T47D (cell line): ENCODE measurements at places on chromosomes 5 and 9.

GRCh38 chr9:7121055-7121454 lies 363.3 kb downstream of the KDM4C start:
- DNase-seq = no peak

GRCh38 chr9:99666571-99666970 lies 155.1 kb upstream of the NR4A3 start:
- DNase-seq = no peak

GRCh38 chr9:126860757-126861466 lies 473 bp downstream of the ZBTB34 start:
- DNase-seq = no peak

DNA sequence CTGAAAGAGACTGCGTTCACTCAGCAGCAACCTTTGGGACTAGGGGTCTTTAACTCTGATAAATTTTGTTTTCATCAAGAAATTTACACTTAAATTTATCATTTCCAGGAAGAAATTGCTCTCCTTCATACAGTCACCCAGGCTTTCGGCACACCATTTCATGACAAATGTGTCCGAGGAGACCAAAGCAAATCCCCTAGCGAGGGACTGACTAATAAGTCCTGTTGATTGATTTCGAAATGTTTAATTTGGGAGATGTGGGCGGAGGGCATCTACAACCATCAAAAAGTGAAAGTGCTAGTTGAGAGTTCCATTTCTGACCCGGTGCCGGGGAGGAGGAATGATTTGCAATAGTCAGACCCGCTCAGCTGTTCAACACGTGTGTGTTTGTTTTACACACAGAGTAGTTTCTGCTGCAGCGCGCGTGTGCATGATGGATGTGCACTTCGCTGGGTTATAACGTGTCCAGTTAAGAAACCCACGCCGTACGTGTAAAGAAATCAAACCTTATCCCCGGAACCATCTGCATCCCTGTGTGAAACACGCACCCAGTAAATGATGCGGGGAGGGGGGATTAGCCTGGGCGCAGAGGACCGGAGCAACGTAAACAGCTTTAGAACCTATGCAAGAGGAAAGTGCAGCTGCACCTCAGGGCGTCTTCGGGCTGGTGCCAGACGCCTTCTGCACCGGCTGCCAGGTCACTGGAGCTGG lies 845 bp upstream of the NR4A3 start:
- peak; percentile 48 for DNase-seq

DNA sequence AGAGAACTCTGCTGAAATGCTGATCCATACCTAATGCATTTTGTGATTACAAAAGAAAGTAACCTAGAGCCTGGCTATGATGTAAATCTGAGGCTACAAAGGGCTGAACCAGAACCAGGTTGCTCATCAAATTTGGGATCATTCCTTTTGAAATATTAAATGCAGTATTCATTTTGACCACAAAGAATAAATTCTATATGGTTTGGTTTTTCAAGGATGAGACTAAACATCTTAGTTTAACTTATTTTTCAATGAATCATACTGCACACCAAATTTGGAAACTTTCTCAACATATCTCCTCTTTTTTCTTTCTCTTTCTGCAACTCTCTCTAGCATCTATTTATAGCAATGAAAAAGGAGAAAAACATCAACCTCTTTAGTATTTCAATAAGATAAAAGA lies 46.5 kb downstream of the CEMIP2 start:
- no peak for DNase-seq

DNA sequence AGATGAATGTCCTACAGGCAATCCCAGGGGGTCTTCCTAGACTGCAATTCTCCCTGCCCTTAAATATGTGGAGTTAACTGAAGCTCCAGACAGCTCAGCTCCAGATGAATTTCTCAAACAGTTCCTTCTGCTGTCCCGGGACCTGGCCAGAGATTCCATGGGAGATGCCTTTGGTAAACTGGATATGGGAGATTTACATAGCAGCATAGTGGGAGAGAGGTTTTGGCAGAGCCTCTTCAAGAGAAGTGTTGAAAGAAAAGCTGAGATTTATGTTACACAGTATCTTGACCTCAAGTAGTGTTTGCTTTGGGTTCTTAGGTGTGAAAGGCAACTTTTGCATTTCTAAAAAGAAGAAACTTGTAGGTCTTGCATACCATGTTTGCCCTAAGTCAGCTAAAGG lies 364.9 kb downstream of the ARRDC3 start:
- no peak for DNase-seq

DNA sequence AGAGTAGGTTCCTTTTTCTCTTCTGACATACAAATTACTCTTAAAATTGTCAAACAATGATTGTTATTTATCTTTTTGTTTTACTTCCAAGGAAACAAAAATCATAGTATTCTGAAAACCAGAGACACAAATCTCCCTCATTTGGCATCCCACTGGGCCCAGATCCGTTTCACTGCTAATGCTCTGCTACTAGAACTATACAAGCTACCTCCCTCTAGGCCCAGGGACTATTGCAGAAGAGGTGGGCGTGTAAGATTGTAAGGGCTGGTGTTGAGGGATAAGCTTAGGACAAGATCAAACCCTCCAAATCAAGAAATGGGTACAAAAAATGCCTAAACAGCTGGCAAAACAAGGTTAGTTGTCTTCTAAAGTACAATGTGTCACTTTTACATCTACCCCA lies 928.9 kb upstream of the CDH10 start:
- DNase-seq = no peak

DNA sequence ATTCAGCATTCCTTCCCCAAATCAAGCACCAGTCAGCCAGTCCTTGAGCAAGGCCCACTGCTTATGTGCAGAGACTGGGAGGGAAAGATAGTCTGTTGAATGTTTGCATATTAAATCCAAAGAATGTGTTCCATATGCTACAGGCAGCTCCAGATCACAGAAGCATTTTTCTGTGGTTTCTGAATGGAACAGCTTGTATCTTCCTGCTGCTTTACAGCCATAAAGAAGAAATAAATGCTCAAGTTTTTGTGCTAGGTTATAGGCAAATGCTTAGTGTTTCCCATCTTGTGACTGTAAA lies 310.3 kb downstream of the TRIM36 start:
- DNase-seq = no peak

DNA sequence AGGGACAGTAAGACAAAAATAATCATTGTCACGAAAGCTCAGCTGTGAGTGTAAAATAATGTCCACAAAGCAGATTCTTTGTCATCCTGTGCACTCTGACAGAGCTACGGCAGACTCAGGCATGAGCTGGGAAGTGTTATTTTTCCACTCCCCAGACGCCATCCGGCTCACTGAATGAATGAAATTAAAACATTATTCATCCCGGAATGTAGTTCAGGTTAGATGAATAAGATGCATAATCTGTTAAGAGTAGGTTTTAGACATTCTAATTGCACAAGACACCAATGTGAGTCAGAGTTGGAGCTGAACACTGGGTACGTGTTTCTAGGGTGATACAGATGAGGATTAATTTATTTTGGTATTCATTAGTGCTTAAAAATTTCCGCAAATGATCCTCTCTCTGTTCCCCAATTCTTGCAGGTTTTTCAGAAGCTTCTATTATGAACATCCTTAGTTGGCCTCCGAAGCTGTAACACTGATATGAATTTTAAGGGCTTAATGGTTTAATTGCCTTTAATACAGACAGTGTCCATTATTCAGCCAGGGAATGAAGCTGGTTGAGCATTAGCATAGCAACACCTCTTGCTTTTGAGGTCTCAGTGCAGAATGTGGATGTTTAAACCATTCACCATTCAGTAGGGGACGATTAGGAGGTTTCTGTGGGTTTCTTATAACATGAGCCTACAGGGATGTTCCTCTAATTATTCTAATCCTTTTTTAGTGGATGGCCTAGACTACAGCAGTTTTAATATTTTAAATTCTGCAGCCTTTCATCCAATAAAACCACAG lies 65.6 kb upstream of the FRRS1L start:
- no peak for DNase-seq
